ENCODE measurements at places on chromosomes 4 and X.

DNA sequence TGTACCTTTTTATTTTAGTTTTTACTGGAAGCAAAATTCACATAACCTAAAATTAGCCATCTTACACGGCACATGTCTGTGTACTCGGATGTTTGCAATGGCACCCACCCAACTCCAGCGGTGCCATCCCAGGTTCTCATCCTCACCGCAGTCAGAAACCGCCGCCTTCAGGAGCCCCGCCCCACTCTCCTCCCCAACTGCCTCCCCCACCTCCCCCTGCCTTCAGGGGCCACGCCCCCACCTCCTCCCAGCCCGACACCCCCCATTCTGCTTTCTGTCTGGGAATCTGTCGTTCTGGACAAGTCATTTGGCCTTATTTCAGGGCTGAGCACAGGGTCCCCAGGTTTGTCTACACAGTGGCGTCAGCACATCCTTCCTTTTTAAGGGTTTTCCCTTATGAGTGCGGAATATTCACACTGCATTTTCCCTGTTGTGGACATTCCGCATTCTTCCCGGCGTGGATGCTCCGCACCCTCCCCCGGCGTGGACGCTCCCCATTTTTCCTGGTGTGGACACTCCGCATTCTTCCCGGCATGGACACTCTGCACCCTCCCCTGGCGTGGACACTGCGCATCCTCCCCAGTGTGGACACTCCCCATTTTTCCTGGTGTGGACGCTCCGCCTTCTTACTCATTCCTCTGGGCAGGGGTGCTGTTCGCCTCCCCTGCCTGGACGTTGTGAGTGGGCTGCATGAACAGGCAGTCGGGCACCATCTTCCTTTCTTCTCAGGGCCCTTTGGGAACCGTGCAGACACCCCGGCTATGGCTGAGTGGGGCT, 135.4 kb upstream of the NKX1-1 start:
- no peak for DNase-seq

DNA sequence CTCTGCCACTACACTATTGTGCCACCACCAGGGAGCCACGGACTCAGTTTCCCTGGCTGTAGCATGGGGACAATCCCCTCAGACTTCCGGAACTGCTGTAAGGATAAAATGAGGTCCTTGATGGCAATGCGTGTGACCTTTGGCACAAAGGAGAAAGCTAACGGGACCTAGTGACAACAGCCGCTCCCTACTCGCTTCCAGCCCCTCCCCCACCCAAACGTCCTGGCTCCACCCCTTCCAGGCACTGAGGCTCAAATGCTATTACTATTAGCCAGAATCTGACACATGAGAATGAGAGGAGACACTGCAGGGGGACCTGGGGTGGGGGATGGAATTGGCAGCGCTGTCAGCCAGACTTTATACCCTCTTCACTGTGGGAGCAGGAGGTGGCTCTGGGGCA, 5.4 kb upstream of the DUSP9 start:
- no peak for DNase-seq

- no peak for DNase-seq
These were observed 9.1 kb downstream of the PPAT start for GRCh38 chr4:56426273-56426672.

- no peak for DNase-seq
These were observed 135.1 kb upstream of the GEMIN8 start for GRCh38 chrX:14164828-14165227.

DNA sequence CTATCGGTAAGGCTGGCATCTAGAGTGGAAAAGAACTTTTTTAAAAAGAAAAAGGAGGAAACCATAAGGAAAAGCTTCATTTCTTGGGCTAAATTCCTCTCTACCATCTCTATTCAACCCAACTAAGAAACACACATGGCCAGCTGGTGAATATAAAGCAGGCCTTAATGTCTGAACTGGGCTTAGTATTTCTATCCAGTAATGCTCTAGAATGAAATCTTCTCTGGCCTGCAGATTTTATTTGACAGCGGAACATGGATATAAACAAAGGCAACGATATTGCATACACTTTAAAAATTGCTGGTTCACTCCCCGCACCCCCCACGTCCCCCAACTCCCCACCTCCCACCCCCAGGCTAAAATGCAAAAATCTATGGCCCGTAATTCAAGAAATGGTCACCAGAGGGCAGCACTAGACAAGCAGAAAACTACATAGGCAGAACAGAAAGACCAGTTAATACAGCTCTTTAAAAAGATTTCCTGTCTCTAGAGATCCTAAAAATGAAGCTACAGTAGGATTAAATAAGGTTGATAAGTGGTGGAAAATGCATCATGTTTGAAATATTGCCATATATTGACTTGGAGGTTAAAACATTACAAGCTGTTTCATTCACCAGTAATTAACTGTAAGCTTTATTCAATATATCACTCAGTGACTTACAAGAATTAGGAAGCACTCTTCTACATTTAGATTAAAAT, 155.2 kb upstream of the GALNT7 start:
- DNase-seq = peak; percentile 63

- no peak for DNase-seq
These were observed 28.2 kb upstream of the RASSF6 start for GRCh38 chr4:73648478-73648877.

DNA sequence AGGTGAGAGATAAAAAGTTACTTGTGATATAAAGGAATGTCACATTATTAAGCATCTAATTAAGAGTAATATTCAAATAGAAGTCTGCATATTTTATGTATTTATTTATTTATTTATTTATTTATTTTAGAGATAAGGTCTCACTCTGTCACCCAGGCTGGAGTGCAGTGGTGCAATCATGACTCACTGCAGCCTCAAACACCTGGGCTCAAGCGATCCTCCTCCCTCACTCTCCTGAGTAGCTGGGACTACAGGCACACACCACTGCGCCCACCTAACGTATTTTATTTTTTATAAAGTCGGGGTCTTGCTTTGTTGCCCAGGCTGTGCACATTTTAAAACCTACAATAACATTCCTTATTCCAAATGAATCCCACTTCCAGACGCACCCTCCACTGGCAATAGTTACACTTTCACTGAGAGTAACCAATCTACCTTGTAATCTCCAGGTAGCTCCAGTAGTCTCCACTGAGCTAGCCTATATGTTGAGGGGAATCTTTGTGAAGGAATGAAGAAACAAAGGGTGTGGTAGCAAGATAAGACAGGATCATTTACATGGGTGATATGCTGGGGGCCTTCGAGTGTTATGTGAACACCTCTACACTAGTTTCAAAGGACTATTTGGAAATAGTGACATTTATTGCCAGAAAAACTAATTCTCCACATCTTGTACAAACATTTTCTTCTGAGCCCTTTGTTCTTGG, 11.9 kb downstream of the SH3D19 start:
- DNase-seq = no peak

DNA sequence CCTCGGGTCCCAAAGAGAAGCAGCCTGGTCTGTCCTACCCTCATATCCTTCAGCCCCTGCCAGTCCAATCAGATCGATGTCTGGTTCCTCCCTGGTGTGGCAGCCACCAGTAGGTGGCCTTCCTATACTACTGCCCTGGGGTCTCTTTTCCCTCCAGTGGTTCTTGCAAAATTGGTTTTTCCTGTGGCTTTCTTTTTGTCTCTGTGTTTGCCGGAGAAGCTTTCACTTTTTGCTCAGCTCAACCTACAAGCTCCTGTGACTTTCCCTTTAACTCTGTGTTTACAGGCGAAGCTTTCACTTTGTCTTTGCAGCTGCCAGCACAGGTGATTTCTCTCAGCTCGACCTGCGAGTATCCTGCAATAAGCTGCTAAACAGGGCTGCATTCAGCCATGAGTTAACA, 46.8 kb downstream of the UGT2A3 start:
- DNase-seq = no peak

GRCh38 chr4:142383354-142383753, 462.7 kb downstream of the INPP4B start:
- no peak for DNase-seq

DNA sequence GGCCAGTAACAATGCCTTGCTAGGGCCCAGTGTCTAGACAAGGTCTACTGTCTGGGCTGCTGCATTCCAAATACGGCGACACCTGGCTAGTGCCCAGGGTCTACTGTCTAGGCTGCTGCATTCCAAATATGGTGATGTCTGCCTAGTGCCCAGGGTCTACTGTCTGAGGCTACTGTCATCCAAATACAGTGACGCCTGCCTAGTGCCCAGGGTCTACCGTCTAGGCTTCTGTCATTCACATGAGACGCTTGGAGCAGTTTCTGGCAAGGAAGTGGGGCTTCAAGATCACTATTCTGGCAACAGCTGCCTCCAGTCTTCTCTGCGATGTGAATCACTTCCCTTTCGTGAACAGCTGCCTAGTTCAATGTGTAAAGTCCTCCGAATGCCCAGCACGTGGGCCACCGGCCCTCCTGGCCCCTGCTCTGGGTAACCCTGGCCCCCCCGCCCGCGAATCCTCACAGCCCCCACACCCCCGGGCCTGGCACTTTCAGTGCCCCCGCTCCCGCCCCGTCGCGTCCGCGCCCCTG, 12.7 kb downstream of the ACOX3 start:
- peak; percentile 21 for DNase-seq

DNA sequence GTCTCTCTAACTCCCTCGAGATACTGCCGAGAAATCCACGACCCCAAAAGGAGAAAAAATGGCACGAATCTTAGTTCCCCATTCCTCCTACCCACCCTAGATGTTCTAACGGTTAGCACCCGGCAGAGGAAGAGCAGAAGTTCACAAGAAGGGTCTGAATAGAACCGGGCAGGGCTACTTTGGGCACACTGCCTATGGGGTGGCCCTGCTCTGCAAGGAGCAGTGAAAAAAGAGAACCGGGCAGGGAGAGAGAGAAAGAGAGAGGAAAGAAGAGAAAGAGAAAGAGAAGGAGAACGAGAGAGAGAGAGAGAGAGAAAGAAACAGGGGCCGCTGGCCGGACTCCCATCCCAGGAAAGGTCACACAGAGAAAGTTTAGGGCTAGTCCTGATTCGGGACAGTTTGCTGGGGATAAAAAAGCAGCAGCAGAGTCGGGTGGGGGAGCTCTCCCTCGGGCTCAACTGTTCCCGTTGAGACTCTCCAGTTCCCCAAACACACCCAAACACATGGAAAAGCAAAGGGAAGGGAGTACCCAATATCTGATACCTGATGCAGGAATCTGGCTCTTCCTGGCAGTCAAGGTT, 468 bp downstream of the GLA start:
- DNase-seq = no peak

GRCh38 chr4:26201120-26201519, 119.7 kb upstream of the RBPJ start:
- DNase-seq = no peak

- DNase-seq = no peak
These were observed 74.5 kb upstream of the PAQR3 start for GRCh38 chr4:79013756-79014155.

DNA sequence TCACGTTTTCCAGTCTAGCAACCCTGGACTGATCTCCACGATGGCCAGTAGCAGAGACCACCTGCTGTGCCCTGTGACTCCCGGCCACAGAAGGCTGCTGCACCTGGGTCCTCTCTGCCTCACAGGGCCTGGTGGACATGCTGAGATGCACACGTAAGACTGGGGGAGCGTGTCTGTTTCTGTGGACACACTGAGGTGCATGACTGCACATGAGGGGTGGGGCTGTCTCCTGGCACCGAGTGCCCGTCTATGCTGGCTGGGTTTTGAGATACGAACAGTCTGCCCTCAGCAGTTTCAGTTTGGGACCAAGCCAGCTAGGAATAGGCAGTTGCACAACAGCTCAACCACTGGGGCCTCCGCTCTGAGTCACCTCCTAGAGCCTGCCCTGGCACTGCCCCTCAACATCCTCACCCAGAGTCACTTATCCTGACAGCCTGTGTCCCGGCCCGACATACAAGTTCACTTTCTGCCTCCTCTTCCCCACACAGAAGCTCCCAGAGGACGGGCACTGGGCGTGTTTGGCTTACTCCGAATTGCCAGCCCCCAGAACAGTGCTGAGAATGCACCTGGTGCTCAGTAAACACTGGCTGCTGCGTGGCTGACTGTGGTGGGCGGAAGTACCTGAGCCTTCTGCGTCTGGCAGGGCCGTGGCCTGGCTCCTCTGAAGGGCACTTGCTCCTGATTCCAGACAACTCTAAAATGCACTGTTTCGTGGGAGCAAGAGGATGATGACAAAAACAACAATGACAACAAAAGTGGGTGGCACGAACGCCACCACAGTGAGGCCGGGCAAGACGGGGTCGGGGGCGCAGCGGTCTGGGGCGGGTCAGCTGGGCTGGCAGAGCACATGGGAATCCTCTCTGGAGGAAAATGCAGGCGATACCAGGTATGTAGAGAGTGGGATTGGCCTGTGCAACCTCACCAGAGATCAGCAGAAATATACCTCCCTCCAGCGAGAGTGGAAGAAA, 30.9 kb downstream of the RNF212 start:
- no peak for DNase-seq

- DNase-seq = no peak
These were observed 74.2 kb upstream of the CPEB2 start for GRCh38 chr4:14928035-14928434.

DNA sequence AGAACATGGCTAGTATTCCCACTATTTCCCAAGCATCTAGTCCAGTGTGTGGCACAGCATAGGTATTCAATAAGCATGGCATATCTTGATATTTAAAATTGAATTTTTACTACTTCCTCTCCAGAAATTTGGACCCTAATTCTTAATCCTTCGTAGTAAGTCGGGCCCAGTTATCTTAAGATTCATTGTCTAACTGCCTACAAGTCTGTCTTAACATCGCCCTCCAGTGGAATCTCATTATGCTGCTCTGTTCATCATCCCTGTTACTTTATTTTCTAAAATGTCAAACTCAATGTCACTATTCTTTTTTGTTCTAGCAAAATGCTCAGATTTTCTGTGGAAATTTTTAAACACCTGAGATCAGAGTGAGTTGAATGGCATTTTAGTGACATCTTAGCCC, 606.2 kb downstream of the KLHL13 start:
- DNase-seq = no peak

DNA sequence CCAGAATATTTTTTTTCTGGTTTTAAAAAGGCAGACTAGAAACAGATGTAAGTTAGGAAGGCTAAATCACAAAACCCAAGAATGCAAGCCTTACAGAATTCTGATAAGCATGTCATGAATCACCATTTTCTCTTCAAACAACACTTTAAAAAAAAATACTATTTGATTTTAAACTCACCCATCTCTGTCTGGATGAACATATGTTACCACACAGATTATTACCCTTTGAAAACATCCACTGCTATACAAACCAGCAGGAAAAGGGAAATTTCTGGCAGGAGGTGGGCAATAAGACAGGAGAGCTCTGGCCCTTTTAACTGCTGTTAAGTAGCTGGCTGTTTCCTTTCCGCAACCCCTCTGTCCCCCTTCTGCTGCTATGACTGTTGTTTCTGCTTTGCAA, 317.7 kb upstream of the NOCT start:
- no peak for DNase-seq

DNA sequence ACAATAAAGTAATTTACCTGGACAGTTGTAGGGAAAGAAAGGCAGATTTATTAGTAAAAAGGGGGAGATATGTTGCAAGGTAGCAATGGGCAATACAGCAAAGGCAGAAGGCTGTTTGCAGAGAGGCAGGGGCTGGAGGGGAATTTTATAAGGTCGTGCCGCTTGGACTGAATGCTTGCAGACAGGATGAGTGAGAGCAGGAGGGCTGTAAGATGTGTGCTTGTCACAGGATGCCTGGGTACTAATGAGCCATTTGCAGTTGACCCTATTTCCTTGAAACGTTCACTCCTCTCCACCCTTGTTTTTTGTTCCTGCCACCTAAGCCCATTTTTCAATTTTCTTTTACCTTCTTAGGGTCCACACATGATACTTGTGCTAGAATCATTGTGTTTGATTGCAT, 214.7 kb downstream of the TRAM1L1 start:
- DNase-seq = no peak
